Stimulated activated CD4-positive, alpha-beta T cell treated with anti-CD3 and anti-CD28 coated beads, TNF-alpha, amount 100 ng/mL, for 1 hour (primary cell): ENCODE measurements at places on chromosomes 11 and 22.

GRCh38 chr11:70490208-70490607, 91.9 kb downstream of the CTTN start:
- no peak for DNase-seq

- DNase-seq, result peak; percentile 4
These were observed 113.5 kb downstream of the SLC1A2 start for GRCh38 chr11:35305670-35306382.

- no peak for DNase-seq
These were observed 38.6 kb upstream of the TP53AIP1 start for GRCh38 chr11:128981254-128981653.

- no peak for DNase-seq
These were observed 484.4 kb downstream of the LRRC4C start for GRCh38 chr11:40975076-40975475.

DNA sequence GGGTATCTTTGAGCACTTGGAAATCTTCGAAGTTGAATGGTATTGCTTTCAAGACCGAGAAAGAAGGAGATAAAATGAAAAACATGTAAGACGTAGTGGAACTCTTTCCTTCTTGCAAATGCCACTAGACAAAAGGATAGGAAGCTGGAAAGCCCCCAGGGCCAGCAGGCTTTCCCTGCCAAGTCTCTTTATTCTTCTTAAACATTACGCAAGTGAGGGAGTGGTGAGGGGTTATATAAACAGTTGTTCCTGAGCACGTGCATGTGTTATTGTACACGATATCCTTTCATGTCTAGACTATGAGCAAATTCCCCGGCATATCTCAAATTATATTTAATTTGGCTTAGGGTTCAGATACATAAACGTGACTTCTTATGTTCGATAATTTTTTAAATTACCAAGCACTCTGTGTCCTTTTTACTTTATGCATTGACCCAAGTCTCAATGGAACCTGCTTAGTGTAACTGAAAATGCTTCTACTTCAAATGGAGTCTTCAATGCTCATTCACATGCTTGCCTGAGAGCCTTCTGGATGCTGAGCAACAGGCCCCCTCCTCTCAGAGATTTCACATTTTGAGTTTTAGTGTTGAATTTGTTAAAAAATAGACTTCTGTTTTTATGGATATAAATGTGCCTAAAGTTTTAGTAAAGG, 59.0 kb downstream of the PPP2R1B start:
- DNase-seq, result no peak

GRCh38 chr11:125402435-125402834, 93.6 kb downstream of the FEZ1 start:
- DNase-seq, result no peak

DNA sequence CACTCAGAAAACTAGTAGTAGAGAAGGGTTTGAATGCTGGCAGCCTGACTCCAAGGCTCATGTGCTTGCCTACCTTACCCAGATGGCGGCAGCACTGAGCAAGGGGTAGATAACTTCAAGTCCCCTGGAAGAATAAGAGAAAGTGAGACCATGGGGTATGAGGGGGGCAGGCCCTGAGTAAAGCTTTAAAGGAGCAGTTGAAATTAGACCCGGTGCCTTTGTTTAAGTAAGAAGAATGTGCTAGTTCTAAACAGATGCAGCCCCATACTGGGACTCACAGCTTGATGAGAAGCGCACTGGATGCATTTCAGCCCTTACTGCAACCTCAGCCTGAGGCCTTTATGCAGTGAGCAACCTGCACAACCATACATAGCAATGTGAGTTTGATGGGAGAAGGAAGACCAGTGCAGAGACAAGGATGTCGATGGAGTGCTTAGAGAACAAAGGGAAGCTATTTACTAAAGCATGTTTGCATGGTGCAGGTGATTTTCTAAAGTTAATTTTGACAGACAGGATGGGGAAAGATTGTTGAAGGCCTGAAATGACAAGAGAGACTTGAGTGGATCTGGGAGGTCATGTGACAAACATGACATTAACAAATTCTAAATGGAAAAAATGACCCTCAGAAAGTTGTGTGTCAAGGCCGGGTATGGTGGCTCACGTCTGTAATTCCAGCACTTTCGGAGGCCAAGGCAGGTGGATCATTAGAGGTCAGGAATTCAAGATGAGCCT, 27.1 kb upstream of the TMA7B start:
- DNase-seq, result no peak

DNA sequence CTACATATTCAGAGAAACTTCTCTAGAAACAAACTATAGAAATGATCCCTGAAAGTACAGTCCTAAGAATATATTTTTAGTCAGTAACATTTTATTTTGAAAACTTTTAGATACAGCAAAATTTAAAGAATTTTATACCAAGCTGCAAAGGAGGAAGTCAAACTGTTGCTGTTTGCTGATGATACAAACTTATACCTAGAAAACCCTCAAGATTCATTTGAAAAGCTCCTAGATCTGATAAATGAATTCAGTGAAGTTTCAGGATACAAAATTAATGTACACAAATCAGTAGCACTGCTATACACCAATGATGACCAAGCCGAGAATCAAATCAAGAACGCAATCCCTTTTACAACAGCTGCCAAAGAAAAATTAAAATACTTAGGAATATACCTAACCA, 10.1 kb downstream of the ZBTB44 start:
- no peak for DNase-seq

- no peak for DNase-seq
These were observed 132.9 kb downstream of the C11orf58 start for GRCh38 chr11:16871368-16871767.

DNA sequence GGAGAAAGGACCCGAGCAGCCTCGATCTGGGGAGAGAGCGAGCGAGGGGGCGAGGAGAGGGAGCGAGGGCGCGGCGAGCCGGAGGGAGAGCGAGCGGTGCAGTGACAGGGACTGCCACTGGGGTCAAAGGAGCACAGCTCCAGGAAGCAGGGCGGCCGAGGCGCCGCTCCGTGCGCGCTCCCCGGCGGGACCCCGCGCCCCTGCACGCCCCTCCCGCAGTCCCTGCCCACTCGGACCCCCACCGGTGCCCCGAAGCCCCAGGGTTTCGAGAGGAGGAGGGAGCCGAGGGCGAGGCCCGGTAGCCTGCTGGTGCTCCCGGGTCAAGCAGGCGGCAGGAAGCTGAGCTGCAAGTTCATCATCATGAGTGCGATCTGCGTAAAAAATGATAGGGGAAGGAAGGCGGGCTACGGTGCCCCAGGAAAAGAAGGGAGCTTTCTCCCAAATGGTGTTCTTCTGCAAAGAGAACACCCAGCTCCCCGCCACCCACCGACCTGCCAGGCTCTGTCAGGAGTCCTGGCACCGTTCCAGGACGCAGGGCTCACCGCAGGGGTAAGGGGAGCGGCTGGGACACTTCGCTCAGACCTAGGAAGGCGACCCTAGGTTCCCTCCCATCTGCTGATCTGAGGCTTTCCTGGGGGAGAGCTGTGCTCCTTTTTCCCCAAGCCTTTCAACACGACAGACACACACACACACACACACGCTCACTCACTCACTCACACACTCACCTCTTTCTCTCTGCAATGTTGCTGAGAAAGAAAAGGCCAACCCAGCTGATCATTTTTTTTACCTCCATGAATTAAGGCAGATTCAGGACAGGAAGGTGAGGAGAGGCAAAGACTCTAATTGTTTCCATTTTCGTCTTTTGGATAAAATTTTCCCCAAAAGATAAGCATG, at the start of gene MPPED2:
TSS of gene MPPED2 (minus strand) at position 103 of the 894 bp plus-strand sequence. CDS start 5,980 bp downstream, outside the sequence.
- DNase-seq, result no peak

- no peak for DNase-seq
These were observed 3.4 kb downstream of the TENM4 start for GRCh38 chr11:79437278-79437980.

DNA sequence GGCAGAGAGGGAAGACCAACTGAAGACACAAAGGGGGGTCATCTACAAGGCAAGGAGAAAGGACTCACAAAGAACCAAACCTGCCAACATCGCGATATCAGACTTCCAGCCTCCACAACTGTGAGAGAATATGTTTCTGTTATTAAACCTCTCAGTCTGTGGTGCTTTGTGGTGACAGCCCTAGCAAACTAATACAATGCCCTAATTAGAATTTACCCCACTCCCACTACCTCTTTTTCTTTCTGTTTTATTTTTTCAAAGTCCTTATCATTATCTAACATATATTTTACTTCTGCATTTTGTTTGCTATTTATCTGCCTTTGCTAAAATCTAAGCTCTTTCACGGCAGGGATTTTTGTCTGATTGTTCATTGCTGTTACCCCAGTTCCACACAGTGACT, 2.5 kb upstream of the OR52D1 start:
- no peak for DNase-seq

GRCh38 chr11:69896250-69896649, 77.0 kb upstream of the FGF3 start:
- no peak for DNase-seq

DNA sequence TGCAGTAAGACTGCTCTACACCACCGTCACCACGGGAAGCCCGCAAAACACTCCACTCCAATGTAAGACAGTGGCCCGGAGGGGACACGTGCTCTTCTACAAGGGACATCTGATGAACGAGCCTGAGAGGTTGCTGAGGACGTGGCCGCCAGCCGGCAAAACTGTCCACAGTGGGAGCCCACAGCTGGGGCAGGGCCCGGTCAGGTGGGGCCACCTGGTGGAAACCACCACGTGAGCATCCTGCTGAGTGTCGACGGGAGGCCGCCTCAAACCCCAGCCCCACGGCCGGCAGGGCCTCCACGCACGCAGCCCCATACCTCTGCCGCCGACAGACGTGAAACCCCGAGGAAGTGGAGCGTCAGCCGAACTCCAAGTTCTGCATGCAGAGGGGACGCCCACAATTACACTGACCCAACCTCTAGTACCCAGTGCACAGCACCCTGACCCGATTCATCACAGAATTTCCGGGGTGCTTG, 42.6 kb downstream of the BRD1 start:
- no peak for DNase-seq

GRCh38 chr22:46102752-46103151, 47.6 kb upstream of the PPARA start:
- no peak for DNase-seq

DNA sequence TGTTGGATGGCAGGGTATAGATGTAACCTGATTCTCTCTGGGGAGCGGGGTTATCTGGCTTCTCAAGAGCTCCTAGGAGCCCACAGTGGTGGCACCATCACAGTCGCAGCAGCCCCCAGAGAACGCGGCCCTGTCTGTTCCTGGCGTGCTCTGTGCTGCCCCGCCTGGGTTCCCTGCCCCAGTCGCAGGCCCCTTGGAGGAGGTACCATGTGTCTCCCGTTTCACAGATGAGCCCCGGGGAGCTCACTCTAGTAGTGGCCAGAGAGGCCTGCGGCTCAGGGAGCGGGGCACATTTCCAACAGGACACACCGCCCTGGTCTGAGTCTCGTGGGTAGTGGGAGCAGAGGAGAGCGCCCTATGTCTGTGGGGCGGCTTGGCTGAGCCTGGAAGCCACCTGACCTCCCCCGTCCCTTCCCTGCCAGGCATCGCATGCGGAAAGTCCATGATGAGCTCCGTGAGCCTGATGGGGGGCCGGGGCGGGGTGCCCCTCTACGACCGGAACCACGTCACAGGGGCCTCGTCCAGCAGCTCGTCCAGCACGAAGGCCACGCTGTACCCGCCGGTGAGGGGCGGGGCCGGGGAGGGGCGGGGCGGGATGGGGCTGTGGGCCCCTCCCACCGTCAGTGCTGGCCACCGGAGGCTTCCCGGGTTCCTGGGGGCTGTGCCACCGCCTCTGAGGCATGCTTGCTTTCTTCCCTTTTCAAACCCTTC, 21.0 kb upstream of the PPP6R3 start:
- no peak for DNase-seq

DNA sequence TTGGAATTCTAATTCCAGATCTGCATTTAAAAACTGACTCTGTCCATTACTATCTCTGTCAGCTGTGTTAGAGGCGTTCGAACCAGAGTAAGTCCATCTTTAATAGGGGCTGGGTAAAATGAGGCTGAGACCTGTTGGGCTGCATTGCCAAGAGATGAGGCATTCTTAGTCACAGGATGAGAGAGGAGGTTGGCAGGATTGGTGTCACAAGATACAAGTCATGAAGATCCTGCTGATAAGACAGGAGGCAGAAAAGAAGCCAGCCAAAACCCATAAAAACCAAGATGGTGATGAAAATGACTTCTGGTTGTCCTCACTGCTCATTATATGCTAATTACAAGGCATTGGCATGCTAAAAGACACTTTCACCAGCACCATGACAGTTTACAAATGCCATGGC, 356.3 kb upstream of the ISX start:
- no peak for DNase-seq

GRCh38 chr22:20804650-20805049, 30.7 kb downstream of the SERPIND1 start:
- no peak for DNase-seq

- no peak for DNase-seq
These were observed 94.9 kb downstream of the PRR5L start for GRCh38 chr11:36390963-36391471.

- DNase-seq, result no peak
These were observed 79.4 kb downstream of the IGLL1 start for GRCh38 chr22:23500508-23501260.

GRCh38 chr11:78514922-78515502, 59.7 kb downstream of the NARS2 start:
- DNase-seq, result no peak

- no peak for DNase-seq
These were observed 149.8 kb downstream of the MPPED1 start for GRCh38 chr22:43561415-43562178.

- DNase-seq, result no peak
These were observed 225.3 kb upstream of the B3GAT1 start for GRCh38 chr11:134637091-134638015.

- no peak for DNase-seq
These were observed 20.1 kb downstream of the CELSR1 start for GRCh38 chr22:46517255-46517761.

DNA sequence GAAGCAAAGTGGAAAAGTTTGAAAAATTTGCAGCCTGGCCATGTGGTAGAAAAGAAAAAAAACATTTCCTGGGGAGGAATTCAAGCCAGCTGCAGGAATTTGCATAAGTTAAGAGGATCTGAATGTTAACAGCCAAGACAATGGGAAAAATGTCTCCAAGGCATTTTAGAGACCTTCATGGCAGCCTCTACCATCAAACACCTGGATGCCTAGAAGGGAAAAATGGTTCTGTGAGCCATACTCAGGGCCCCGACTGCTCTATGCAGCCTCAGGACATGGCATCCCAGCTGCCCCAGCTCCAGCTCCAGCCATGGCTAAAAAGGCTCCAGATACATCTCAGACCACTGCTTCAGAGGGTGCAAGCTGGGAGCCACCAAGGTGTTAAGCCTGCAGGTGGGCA, 149.1 kb upstream of the SOX6 start:
- no peak for DNase-seq

GRCh38 chr11:2149864-2150847, 10.9 kb downstream of the INS start:
- no peak for DNase-seq

GRCh38 chr11:85672105-85672902, 7.4 kb upstream of the CREBZF start:
- no peak for DNase-seq

DNA sequence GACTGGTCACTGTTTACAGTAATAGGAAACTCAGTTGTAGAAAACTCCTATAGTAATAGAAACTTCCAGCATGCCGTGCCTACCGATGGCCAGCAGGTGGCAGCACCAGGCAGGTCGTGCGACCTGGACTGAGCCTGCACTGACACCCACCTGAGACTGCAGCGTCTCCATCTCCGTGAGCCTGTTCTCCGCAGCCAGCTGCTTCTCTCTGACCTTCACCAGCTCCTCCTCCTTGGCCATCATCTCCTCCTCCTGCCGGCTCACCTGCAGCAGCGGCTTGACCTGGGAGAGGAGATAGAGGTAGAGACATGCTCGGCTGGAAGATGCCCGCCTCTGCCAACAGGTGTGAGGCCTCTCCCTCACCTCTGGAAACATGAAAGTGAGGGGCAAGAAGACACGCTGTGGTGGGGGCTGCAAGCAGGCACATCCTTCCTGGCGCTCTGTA, 48.5 kb downstream of the APOL1 start:
- peak; percentile 63 for DNase-seq
